Activated CD8-positive, alpha-beta memory T cell treated with anti-CD3 and anti-CD28 coated beads for 48 hours (primary cell): ENCODE measurements at places on chromosomes 5 and 9.

DNA sequence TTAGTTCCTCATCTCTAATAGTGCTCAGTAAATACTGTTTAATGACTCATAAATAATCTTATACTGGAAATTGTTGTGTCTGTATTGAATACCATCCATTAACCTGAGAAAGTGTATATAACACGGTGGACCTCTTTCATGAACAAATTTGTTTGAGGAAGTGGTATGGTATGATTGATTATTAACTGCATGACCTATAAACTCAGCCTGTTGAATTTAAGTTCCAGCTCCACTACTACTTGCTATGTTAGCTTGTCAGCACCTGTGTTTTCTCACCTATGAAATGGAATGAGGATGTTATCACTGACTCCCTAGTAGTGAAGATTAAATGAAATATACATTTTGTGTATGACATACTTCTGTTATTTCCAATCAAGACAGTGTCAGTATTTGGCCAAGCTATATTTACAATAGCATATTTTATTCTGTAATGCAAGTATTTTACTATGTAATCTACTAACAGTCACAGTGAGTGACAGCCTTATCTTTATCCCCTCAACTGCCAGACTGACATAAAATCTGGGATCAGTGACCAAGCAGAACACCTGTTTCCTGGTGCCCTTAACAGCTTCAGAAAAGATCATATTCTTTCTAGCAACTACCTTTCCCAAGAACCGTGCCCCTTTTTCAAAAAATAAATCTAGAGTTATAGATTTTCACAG lies 77.3 kb upstream of the ITGA1 start:
- DNase-seq = no peak

DNA sequence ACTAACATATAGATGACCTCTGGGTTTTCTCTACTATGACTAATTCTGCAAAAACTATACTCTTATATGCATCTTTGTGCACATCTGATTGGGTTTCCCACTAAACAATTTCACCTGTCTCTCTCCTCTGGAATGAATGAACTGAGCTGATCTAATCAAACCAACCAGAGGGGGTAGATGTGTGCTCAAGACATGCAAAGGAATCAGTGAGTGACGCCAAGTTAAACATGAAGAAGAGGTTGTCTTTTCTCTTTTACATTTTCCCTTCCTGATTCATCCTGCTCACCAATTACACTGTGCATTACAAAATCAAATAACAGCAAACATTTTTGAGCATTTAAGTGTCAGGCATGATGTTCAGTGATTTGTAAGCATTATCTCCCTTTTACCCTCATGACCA lies 29.6 kb upstream of the GRXCR2 start:
- no peak for DNase-seq

GRCh38 chr9:96158909-96159575 lies 142.9 kb downstream of the HSD17B3 start:
- DNase-seq = no peak

DNA sequence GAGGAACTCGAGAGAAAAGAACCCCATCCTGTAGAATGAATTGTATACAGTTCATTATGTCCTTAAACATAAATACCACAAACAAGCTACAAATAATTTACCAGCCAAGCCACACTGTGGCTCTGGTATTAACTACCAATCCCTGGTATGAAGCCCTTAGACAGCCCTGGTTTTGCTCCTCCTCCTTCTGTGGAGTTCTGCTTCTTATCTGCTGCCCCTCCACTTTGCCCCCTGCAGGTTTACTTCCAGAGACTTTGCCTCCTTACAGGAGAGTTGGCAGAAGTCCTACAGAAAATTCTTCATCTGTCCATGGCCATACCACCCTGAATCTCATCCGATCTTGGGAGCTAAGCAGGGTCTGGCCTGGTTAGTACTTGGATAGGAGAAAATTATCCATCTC lies 219.8 kb downstream of the ACTL7B start:
- no peak for DNase-seq

DNA sequence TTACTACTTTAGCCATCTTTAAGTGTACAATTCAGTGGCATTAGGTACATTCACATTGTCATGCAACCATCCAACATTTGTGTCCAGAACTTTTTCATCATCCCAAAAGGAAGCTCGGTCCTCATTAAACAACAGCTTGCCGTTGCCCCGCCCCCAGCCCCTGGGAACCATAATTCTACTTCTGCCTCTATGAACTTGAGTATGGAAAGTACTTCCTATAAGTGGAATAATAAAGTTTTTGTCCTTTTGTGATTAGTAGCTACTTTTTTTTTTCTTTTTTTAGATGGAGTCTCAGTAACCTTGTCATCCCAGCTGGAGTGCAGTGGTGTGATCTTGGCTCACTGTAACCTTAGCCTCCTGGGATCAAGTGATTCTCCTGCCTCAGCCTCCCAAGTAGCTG lies 5.0 kb downstream of the GBGT1 start:
- no peak for DNase-seq

- no peak for DNase-seq
These were observed 25.2 kb downstream of the NDUFS6 start for GRCh38 chr5:1826235-1826980.

DNA sequence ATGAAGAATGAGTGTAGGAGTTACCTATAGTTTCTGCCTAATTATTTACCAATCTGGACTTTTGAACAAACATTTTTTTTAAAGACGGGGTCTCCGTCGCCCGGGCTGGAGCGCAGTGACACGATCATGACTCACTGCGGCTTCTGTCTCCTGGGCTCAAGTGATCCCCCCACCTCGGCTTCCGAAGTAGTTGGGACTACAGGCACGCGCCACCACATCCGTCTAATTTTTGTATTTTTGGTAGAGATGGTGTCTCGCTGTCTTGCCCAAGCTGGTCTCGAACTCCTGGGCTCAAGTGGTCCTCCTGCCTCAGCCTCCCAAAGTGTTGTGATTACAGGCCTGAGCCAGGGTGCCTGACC lies 1.5 kb downstream of the CTNNA1 start:
- DNase-seq = no peak

GRCh38 chr5:141484641-141485311 lies at the start of gene PCDHGC4:
TSS of gene PCDHGC4 (plus strand) at chr5:141485030. CDS start at chr5:141485174, 144 bp downstream.
- no peak for DNase-seq

DNA sequence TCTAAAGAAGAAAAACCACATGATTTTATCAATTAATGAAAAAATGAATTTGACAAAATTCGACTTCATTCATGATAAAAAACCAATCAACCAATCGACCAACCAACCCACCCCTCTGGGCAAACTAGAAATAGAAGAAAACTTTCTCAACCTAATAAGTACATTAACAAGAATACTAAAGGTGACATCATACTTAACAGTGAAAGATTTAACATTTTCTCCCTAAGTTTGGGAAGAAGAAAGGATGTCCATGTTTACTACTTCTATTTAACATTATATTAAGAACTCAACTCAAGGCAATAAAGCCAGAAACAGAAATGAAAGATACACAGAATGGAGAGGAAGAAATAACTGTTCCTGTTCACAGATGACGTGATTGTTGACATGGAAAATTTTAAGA lies 476.1 kb upstream of the MEF2C start:
- no peak for DNase-seq

- no peak for DNase-seq
These were observed 103.6 kb downstream of the C9orf152 start for GRCh38 chr9:110104261-110104809.

DNA sequence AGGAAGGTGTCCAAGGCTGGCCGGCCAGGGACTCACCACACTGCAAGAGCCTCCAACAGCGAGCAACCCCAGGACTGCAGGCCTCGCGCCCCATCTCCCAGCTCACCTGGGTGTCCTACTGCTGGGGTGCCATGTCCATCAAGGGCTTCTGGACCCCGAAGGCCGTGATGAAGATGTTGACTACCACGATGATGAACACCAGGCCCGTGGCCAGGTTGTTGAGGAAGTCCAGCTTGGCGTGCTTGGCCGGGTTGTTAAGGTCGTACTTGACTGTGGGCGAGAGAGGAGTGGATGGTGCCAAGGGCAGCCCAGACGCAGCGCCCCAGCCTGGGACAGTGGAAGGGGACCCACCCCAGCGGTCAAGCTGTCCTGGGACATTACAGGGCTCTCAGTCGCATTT lies 9.3 kb downstream of the NINJ1 start:
- DNase-seq = no peak

GRCh38 chr5:67221487-67222242 lies 25.1 kb upstream of the CD180 start:
- no peak for DNase-seq

- DNase-seq = no peak
These were observed 7.2 kb upstream of the MEF2C start for GRCh38 chr5:88890070-88890781.

DNA sequence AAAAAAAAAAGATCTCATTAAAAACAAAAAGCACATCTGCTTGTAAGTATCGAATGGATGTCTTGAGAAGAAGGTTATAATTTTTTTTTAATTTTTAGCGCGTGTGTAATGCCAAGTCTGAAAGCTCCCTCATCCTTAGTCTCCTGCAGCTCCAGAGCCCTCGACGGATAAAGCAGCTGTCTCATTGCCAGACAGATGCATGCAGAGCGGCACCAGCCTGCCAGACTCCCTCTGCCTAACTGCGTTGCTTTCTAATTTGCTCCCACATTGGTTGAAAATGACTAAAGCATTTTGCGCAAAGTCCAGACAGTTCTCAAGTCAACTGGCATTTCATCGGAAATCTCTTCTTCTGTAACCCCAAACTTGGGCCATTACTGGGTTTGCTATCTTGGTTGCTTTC lies 29.4 kb downstream of the OLFM1 start:
- no peak for DNase-seq

DNA sequence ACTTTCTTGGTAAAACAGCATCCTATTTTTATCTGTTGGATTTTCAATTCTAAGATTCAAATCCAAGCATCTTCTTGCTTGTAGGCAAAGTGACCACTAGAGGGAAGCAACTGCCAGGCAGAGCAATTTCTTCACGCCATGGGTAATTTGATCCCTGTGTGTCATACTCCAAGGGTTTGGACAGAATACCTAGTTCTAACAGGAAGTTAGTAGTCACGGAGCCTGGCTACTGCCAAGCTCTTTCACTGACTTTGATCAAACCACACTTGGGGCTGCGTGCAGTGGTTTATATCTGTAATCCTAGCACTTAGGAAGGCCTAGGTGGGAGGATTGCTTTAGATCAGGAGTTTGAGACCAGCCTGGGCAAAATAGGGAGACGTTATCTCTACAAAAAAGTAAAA lies 473.6 kb upstream of the TNC start:
- no peak for DNase-seq

DNA sequence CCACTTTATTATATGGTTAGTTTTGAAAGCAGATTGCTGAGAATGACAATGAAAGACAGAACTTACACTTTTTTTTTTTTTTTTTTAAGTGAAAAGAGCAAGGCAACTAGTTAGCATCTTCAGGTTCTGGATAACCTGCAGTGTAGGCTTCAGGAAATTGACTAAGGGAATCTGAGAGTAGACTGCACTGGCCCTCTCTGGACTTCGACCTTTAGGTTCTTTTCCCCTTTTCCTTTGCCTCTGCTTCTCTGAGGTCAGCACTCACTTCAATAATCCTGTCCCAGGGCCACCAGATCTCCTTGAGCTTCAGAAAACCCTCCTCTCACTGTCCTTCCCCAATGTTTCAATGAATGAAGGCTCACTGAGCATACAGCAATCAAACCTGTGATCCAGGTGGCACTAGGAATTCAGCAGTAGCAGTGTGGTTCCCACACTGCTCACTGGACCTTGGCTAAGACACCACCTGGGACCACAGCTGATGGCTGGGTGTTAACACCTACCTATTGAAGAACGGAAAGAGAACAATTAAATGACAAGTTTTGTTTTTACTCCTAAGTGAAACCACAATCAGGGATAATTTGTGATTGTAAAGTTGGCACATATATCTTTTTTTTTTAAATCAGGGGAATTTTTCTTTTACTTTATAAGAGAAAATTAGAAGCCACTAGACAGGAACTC lies 85.8 kb upstream of the IL6ST start:
- no peak for DNase-seq

GRCh38 chr5:54563083-54563761 lies 45.7 kb downstream of the SNX18 start:
- DNase-seq = no peak

DNA sequence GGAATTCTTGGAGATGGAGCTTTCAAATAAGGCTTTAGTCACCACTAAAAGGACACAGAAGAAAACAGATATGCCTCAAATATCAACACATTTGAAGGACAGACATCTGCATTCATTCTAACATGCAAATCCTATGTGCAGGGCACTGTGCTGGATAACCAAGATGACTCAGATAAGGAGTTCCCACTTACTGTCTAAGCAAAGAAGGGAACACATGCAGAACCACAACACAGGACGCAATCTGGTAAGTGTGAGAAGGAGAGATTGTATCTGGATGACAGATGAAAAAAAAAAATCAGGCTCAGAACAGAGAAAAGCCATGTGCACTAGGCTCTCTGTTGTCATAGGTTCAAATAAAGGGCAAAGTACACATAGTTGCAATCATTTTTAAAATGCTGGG lies 42.5 kb downstream of the ELAVL2 start:
- DNase-seq = no peak

- DNase-seq = no peak
These were observed 52.8 kb downstream of the MLLT3 start for GRCh38 chr9:20569525-20569924.

GRCh38 chr9:107177857-107178256 lies 105.2 kb upstream of the RAD23B start:
- DNase-seq = no peak

DNA sequence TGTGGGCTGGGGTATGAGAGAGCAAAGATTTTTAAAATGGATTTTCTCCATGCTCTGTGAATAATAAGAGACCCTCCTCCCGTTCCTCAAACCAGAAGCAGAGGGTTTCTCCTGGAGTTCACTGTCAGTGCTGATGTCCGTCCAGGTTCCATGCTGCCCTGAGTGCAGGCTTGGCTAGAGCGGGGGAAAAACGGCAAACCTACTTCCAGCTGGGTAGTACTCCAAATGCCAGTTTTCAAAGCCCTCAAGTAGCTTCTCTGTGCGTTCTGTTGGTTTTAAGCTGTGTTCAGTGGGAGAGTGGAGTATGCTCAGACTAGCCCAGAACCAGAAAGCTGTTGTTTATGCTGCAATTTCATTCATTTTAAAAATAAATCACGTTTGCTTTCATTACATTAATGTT lies 40.3 kb downstream of the RASGEF1C start:
- DNase-seq = no peak

DNA sequence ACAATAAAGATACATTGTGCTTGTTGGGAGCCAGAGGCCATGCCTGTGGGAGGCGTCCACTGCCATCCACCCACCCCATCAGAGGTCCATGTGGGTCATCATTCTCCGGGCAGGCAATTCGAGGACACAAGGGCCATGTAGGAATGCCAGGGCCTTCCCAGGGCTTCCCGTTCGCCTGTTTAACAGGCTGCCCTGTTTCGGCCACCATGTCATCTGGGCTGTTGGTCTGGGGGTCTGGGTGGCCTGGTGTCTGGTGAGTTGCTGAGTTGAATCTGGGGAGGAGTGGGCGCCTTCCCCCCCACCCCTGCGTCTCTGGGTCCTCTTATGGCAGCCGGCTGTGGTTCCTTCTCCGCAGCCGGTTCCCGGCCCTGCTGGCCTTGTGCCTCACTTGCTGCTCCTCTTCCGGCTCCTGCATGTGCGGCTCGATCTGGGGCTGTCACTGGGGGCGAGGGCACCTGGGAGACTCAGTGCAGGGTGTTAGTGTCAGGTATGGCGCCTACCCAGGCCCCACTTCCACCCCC lies 117.4 kb downstream of the WNK2 start:
- no peak for DNase-seq
